CD4-positive, alpha-beta T cell treated with Interleukin-1 beta for 1 hour (primary cell): ENCODE measurements at places on chromosomes 12 and 14.

DNA sequence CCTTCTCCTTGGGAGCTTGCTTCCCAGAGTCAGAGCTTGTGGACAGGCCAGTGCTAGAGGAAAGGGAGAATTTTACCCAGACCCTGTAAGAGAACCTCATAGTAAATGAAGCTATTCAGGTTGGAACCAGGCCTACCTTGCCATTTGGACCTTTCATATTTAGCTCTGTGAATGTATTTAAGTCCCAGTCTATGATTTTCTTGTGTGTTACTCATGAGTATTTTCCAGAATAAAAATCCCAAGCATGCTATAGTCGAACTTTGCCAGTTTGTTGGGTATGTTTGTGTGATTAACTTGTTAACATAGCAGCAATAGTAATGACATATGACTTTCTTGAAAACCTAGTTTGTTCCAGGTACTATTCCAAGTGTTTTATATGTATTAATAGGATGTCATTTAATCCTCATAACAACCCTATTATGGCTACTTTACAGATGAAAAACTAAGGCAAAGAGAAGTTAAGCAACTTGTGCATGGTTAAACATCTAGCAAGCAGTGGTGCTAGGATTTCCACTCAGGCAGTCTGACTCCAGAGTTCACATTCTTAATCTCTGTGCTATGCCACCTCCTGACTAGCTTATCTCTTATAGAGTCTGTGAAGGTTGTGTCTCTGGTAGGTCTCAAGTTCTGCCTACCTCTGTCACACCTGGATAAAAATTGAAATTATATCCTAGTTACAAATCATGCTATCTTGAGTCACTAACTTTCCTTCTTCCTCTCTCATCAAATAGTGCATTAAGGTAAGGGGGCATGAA, 47.9 kb upstream of the GARIN2 start:
- DNase-seq: no peak

- no peak for DNase-seq
Observed at GRCh38 chr12:778615-779014, 26.2 kb downstream of the WNK1 start.

- DNase-seq: no peak
Observed at GRCh38 chr12:127115468-127116035, 1151.4 kb upstream of the TMEM132C start.

DNA sequence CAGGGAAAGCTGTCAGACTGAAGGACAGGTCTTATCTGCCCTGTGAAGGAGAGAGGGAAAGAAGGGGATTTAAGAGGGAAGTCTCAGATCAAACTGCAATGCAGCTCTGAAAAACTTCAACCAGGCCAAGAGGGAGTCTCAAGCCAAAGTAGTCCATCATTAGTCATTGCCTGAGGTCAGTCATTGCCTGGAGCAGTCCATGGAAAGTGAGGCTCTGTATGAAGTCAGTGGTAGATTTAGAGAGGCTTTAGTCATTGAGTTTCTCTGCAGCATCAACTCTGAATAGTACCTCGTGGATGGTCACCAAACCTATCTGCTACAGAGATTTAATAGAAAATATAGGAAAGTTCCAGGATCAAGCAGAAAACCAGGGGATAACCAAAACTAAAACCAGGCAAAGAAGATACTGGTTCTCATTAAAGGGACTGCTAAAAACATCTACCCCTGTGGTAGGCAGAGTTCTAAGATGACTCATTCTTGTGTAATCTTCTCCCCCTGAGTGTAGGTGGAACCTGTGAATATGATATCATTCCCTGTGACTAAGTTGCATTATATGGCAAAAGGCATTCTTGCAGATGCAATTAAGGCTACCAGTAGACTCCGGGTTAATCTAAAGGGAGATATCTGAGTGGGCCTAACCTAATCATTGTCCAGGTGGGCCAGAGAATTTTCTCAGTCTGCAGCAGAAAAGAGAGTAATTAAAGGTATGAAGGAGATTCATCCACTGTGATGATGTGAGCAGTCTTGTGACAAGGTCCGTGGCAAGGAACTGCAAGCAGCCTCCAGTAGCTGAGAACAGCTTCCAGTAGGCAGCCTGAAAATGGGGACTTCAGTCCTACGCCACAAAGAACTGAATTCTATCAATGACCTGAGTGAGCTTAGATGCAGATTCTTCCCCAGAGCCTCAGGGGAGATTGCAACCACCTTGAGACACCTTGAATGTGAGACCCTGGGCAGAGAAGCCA, 123.1 kb downstream of the GALC start:
- no peak for DNase-seq

GRCh38 chr12:2561367-2561766, 233.4 kb upstream of the FKBP4 start:
- DNase-seq: no peak

GRCh38 chr12:80582431-80582830, 125.0 kb upstream of the MYF6 start:
- no peak for DNase-seq

GRCh38 chr12:92784797-92785562, 82.2 kb downstream of the PLEKHG7 start:
- peak; percentile 16 for DNase-seq

DNA sequence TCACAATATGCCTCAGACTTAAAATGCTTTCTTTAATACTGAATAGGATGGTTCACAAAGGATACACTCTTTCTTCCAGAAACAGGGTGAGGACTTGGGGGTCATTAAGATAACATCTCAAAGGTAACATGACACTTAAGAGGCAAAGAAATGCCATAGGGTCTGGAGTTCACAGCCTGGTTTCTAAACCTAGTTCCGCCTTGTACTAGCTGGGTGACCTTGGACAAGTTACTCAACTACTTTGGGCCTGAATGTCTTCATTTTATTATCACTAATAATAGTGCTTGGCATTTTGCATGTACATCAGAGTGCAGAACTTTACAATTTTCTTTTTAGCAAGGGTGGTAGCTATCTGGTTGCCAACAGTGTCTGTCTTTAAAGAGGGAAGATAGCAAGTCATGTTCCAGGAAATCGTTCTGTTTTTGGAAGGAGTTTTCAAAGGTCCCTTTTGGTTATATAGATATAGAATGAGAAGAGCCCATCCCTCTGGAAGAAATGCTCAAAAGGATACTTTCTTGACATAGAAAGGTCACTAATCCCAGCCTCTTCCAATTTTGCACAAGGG, 257.8 kb downstream of the NUAK1 start:
- no peak for DNase-seq

DNA sequence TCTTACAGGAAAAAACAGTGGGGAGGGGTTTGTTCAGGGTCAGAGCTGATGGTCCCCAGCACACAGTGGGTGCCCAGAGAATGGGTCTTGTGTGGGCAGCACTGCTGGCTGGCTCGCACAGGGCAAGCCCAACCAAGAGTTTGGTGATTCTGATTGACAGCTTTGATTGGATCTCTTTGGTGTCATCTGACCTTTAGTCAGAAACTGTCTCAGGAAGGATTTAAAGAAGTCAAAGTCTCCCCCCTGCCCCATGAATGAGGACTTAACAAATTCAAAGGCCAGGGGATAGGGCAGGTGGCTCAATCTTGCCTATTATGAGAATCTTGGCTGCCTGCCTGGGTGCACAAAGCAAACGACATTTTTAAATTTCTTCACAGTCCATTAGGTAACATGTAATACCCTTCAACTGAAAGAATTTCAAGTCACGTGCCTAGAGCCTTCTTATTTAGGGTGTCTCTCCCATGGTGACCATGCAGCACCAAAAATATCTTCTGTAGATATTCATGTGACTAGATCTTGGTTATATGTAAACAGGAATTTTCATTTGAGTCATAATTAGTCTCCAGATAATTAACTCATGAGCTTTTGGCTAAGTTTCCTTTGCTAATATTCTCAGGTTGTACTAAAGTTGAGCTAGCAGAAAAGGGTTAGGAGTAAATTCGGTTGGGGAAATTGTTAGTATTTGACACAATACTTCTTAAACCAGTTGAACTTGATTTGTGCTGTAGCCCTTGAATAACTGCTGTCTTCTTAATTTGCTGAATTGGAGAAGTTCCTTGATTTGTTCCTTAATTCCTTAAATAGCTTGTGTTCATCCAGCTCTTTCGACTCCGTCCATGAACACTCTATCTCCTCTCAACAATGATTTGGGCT, 54.5 kb upstream of the HECTD1 start:
- DNase-seq: no peak

GRCh38 chr12:1864456-1864855, 44.1 kb downstream of the LRTM2 start:
- no peak for DNase-seq

DNA sequence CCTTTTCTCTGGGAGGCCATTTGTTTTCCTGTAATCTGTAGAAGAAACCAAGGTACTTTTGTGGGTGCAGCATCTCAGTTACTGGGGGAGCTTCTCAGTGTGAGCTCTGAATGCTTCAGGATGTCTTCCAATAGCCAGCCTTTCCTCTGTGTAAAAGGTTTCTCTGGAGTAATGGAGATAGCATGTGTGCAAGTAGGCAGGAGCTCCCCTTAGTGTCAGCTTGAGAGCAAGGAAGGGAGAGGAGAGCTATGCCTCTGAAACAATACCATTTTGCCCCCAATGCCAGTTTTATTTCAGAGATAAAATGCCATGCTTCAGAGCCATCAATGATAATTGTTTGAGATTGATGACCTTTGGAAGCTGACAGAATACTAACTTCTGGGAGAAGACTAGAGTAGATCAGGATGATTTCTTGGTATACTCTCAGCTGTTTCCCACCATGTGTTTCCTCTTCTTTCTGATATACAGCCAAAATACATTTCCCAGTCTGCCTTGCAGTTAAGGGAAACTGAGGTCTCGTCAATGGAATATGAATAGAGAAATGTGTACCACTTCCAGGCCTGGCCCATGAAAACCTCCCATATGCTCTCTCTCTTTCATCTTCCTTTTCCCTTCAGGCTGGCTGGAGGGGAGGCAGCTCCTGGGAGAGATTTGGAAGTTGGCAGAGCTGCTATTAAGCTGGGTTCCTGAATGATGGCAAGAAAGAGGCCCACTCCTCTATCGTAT, 125.7 kb downstream of the CRADD start:
- no peak for DNase-seq

GRCh38 chr14:83660597-83660996, 1869.3 kb upstream of the FLRT2 start:
- no peak for DNase-seq

- no peak for DNase-seq
Observed at GRCh38 chr12:6061660-6062059, 62.8 kb downstream of the VWF start.

- DNase-seq: no peak
Observed at GRCh38 chr14:28406196-28406595, 360.4 kb upstream of the FOXG1 start.

GRCh38 chr12:43370263-43370662, 181.7 kb downstream of the ADAMTS20 start:
- DNase-seq: no peak

- DNase-seq: no peak
Observed at GRCh38 chr12:49536526-49537071, 2.2 kb upstream of the KCNH3 start.

DNA sequence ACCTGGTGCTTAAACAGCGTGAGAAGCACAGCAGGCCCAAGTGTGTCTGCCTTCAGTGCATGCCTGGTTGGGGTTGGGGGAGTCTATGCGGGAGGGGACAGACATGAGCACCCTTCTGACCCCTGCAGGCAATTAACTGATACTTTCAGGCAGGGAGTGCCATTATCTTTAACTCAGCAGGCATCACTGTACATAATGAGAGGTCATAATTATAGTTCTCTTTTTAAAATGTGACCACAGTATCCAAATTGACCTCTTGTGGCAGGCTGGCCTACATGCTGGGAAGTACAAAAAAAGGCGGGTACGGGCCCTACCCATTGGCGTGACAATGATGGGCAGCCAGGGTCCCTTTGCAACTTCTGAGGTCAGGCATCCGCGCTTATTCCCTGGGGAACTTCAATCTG, 209.1 kb downstream of the FOXN3 start:
- no peak for DNase-seq

GRCh38 chr14:56224691-56225681, 106.8 kb downstream of the PELI2 start:
- DNase-seq: no peak

DNA sequence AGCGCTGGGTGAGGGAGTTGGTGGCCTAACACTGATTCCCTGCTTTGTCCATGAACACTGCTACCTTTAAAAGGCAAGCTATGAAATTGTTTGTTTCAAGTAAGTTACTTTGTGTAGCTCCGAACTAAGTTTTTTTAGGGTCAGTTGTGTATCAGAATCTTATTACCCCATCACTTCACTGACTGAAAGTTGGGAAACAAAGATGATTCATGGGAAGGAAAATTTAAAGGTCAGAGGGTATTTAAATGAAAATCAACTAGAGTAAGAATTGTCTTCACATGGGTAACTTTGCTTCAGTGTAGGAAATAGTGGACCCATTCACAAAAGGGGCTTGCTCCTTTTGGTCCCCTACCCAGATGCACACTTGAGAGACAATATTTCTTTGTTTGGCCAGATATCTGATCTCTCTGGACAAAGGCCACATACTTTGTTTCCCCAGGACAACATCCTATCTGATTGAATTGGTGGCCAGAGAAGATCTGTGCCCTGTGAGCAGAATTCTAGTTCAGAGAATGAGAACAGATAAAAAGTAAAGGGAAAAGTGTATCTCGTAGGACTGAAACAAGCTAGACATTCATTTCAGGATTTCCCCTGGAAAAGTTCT, 53.5 kb downstream of the RAB35 start:
- no peak for DNase-seq

DNA sequence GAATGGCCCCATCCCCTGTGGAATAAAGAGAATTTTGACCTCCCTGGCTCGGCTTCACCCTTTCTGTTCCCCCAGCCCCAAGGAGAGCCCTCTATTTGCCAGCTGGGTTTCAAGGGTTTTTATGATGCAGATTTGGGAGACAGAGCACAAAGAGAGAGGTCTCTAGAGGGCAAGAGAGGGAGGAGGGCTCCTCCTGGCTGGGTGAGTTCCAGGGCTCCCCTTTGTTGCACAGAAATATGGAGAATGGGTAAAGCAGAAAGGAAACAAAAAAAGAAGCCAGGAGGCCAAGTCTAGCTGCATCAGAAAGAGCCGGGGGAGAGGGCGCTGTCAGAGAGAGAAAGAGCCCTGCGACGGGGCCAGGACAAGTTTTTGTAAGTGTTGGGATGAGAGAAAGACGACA, 319.6 kb upstream of the RTL1 start:
- no peak for DNase-seq

DNA sequence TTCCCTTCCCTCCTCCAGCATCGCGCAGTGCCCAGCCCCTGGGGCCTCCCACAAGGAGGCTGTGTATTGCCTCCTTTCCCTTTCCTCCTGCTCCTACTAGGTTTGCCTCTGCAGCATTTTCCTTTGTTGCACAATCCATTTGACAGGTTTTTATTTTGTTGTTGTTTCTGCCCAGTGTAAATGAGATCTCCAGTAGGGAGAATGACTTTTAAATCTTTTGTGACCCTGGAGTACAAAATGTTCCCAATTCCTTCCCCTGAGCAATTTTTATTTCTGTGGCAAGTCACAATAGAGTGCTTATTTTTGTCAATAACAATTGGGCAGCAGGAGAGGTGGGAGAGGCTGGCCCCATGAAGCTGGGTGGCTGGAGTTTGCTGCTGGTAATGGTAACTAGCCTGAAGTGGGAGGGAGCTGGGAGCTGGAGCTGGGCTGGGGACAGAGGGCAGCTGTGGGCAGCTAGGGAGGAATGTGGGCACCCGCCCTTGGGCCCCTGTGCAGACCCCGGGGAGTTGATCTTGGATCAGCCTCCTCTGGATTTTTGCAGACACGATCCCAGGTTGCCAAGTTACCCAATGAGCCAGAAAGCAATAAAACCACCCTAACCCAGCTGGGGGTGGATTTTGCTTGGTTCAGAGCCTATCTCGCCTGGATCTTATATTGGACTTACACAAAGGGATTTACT, 160.1 kb downstream of the KTN1 start:
- no peak for DNase-seq
